ENCODE measurements at places on chromosomes 4 and X.

DNA sequence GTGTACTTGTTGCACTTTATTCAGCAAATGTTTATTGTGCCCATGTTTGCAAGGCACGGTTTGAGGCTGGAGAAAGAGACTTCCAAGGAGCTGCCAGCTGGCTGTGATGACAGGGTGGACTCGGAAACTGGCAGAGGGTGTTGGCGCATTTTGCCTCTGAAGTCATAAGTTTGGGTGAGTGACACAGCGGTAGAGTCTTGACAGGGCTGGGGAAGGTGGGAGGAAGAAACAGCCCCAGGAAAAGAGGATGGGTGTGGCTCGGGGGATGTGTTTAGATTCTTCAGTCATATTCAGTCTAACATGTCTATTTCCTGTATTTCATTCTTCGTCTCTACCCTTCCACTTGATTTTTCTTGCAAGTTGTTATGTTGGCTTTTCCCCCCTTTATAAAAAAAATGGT is 77.0 kb upstream of the STOX2 start:
- no peak for DNase-seq

- peak; percentile 34 for DNase-seq
Observed at GRCh38 chr4:150971901-150972300, 43.2 kb downstream of the LRBA start.

- peak; percentile 39 for DNase-seq
Observed at GRCh38 chr4:8167815-8168214, 9.2 kb upstream of the ABLIM2 start.

GRCh38 chr4:25062098-25062497 is 31.4 kb upstream of the LGI2 start:
- DNase-seq = no peak

DNA sequence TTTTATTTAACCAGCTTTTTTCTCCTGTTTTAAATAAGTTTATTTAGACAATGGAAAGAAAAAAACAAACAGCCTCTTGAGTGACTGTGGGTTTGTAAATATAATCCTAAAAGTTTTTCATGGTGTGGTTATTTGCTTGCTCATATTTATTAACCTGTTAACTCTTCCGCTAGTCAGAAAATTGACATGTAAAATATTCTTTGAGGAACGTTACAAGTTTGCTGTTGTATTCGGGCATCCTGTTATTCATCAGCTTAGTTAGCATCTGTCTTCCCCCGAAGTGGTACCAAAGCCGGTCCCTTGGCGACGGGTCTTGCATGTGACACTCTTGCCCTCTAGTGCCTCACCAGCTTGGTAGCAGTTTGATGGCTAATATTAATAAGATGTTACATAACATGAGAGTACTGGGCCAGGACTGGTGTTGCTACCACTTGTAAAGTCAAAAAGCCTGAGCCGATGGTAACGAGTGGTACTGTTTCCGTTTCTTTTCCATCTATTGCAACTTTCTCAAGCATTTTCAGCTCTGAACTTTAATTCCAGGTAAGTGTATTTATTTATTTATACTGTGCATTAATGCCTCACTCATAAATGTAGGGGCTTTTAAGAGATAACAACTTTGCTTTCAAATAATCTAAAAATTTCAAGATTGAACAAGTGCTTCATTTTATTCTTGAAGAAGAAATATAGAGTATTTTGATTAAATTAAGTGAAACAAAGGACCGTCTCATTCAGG is at the start of gene NDST3:
NDST3 (plus strand) TSS at position 434 of the 733 bp plus-strand sequence. CDS start 19,425 bp downstream, outside the sequence.
- DNase-seq = peak; percentile 52

- no peak for DNase-seq
Observed at GRCh38 chrX:14291666-14292500, 237.5 kb upstream of the GLRA2 start.
